GM19239 (cell line): ENCODE measurements at places on chromosomes 1 and 21.

- DNase-seq: no peak
These were observed 87.7 kb downstream of the TGFBR3 start for GRCh38 chr1:91798241-91798648.

DNA sequence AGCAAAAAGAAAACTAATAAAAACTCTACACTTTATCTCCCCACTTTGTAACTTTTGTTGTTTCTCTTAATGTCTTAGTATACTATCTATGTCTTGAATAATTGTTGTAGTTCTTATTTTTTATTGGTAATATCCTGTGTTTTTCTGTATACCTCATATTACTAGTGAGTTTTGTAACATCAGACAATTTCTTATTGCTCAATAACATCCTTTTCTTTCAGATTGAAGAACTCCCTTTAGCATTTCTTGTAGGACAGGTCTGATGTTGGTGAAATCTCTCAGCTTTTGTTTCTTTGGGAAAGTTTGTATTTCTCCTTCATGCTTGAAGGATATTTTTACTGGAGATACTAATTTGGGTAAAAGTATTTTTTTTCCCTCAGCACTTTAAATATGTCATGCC is 79.8 kb upstream of the LRRC8B start:
- DNase-seq: no peak

DNA sequence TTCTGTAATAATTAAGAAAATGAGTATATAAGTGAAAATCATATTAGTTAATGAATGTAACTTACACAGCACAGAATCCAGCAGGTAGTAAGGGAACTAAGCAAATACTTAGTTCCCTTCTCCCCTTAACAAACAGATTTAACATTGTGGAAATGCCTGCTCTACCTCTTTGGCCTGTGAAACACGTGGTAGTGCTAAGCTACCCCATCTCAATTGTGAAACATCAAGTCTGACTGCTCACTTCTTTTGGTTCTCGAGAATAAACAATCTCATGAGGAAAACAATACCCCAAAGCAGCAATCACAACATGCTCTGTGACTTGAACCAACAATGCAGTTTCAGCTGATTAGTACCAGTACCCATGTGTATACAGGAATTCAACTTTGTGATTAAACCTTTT is 4.7 kb downstream of the MYSM1 start:
- no peak for DNase-seq

- no peak for DNase-seq
These were observed 131.1 kb downstream of the PTPN14 start for GRCh38 chr1:214420341-214420740.

- DNase-seq: no peak
These were observed 1.8 kb downstream of the RD3 start for GRCh38 chr1:211490038-211490678.

- DNase-seq: no peak
These were observed 23.6 kb downstream of the ARMH1 start for GRCh38 chr1:44698138-44698537.

DNA sequence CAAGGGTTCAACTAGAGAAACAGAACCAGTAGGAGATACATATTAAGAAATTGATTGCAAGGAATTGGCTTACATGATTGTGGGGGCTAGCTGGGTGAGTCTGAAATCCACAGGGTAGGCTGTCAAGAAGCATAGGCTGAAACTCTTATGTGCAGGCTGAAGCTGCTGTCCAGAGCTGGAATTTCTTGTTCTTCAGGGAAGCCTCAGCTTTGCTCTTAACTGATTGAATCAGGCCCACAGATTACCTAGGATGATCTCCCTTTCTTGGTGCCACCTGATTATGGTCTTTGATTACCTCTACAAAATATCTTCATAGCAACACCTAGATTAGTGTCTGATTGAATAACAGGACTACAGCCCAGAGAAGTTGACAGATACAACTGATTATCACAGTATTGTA is 22.5 kb upstream of the FRRS1 start:
- DNase-seq: no peak
